Aorta (tissue), 5 donors: ENCODE measurements at places on chromosomes 12 and 14. TPM values are rescaled to one million over a fixed set of nuclear protein-coding genes. Genes with fewer than 3 reads are reported as not detected.

Gene THAP2
- polyA plus RNA-seq = 1.5 TPM

Gene TSPAN31
- polyA plus RNA-seq = 27.4 TPM

Gene NGB
- not detected for polyA plus RNA-seq

Gene TGFB3
- polyA plus RNA-seq = 54.5 TPM

Gene KRT73
- not detected for polyA plus RNA-seq

Gene PLEKHD1
- polyA plus RNA-seq = 0.23 TPM

Gene DTX1
- 0.38 TPM for polyA plus RNA-seq

Gene LYZ
- 122 TPM for polyA plus RNA-seq

Gene E2F7
- not detected for polyA plus RNA-seq

Gene CD163
- 22.3 TPM for polyA plus RNA-seq

Gene C12orf60
- polyA plus RNA-seq = 1.9 TPM

Gene ASCL1
- not detected for polyA plus RNA-seq

Gene KIF5A
- polyA plus RNA-seq = 0.75 TPM

- no peak for DNase-seq
Observed at GRCh38 chr12:80299219-80299618, 144.8 kb upstream of the PTPRQ start.

GRCh38 chr14:100965296-100965695 is 61.8 kb upstream of the RTL1 start:
- DNase-seq = no peak

DNA sequence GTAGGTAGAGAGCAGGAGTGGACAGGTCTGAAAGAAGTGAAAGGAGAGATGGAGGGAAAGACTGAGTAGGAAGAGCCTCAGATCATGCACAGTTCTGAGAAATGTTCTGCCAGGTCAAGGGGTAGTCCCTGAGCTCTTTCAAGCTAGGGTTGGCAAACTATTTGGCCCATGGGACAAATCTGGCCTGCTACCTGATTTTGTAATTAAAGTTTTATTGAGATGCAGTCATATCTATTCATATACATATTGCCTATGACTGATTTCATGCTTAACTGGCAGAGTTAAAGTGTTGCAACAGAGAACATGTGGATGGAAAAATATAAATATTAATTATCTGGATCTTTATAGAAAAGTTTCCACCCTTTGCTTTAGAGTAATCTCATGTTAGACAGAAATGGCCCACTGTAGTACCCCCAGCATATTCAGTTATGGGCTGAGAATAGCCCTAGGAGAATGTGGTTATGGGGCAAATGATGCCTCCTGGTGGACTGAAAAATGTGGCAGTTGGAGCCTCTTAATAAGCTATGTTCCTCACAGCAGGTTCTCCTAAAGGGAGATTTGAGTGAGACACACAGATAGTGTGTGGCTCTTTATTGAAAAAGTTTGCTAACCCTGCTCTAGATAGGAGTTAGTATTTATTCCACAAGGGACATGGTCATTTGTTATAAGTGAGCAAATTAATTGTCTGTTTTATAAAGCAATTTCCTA is 476.9 kb downstream of the LRIG3 start:
- no peak for DNase-seq

- DNase-seq = no peak
Observed at GRCh38 chr14:65750906-65751305, 338.4 kb downstream of the FUT8 start.

- no peak for DNase-seq
Observed at GRCh38 chr14:74586681-74587362, 25.2 kb downstream of the LTBP2 start.

- DNase-seq = no peak
Observed at GRCh38 chr12:57232156-57232756, 2.7 kb downstream of the SHMT2 start.

- DNase-seq = no peak
Observed at GRCh38 chr14:99118046-99118721, 153.8 kb downstream of the BCL11B start.

- no peak for DNase-seq
Observed at GRCh38 chr14:49972823-49973222, 79.9 kb downstream of the ARF6 start.

DNA sequence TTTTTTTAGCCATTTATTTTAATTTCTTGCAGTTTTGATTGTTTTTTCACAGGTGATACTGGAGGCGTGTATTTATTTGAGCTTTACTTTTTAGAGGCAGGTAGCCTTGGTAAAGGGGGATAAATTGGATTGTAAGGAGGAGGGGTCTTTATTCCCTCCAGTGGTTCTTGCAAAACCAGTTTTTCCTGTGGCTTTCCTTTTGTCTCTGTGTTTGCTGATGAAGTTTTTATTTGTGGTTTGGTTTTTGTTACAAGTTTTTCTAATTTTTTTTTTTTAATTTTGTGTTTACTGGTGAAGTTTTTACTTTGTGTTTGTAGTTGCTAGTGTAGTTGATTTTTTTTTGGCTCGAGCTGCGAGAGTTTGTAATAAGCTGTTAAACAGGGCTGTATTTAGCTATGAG is 278.5 kb downstream of the PRKD1 start:
- DNase-seq = no peak

DNA sequence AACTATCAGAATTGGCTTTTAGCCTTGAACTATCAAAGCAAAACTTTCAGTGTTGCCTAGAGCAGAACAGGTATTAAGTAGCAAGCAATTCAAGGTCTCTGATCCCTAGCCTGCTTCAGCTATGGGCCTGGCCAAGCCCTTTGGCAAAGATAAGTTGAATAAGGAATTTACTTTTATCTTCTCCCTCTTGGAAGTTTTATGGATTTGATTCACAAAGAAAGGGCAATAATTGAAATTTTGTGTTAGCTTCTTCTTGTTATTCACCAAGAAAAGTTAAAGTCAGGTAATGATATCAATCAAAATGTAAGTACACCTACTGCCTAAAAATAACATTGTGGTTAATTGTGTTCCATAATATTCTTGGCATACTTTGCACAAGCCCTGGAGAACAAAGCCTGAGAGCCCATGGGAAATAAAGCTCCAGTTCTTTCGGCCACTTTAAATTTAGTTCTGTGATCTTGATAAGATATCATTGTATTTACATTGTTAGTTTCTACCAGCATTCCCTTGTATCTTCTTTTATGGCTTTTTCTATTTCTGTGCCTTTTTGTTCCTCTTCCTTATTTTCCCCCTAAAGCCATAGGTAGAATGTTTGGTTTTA is 158.0 kb downstream of the RAD51B start:
- no peak for DNase-seq

GRCh38 chr14:23351681-23352505 is 794 bp downstream of the SLC22A17 start:
- DNase-seq = peak; percentile 77

DNA sequence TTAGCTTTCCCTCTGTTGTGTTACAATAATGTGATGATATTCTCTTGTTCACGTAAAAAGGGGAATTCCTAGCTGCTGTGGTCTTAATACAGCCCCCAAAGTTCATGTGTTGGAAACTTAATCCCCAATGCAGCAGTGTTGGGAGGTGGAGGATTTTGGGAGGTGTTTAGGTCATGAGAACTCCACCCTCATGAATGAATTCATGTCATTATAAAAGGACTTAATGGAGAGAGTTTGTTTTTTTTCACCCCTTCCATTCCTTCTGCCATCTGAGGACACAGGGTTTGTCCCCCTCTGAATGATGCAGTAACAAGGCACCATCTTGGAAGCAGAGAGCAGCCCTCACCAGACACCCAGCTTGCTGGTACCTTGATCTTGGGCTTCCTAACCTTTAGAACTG is 253.4 kb upstream of the DDHD1 start:
- no peak for DNase-seq

GRCh38 chr14:95117937-95118721 is 39.2 kb downstream of the DICER1 start:
- no peak for DNase-seq

DNA sequence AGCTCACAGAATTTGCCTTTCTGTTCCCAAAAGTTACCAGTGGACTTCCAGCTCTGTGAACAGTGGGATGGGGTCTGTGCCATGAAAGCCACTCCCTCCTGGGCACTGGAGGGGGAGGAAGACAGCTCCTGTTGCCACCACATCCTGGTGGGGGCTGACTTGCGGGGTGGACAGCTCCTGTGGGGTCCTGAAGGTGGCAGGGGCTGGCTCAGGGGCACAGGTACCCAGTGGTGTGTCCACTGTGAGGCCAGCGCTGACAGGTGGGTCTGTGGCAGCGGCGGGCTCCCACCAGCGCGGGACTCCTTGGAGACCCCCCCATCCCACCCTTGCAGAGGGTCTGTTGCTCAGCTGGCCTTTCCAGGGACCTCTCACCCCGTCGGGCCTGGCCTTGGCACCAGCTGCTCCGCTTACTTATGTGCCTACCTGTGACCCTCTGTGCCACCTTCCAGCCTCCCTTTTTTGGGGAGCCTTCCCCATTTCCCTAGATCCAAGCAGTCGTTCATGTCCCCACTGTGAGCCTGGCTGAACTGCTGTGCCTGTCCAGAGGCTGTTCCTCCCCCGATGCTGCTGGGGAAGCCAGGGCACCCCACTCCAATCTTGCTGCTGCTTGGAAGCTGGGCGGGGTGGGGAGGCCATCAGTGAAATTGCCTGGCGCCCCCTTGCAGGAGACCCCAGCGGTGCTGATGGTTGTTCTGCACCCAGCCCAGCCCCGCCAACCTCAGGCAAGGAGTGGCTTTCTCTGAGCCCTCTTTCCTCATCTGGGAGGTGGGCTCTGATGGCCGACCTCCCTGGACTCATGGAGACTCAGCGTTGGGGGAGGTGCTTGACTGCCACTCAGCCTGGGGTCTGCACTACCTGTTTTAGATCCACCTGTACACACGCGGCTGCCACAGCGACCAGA is 2.2 kb downstream of the TEDC1 start:
- peak; percentile 54 for DNase-seq

DNA sequence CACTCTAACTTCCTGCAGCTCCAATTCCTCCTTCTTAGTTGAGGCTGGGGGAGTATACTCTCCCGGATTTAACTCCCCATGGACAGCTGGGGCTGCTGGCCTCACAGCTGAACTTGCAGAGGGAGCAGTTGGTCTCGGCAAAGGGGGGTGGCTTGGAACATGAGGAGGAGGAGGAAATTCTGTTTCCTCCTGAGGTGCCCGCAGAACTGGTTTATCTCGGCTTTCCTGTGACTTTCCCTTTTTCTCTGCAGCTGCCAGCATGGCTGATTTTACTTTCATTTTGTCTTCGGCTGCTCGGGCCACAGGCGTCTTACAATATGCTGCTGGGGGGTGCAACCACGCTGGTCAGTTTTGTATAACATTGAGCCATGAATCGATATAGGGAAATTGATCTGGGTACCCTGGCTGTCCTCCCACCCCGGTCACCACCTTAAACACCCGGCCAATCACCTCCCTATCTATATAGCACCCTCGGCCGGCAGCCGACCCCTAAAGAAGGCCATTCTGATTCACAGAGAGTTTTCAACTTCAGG is 1317.6 kb downstream of the TMEM121 start:
- DNase-seq = peak; percentile 51

DNA sequence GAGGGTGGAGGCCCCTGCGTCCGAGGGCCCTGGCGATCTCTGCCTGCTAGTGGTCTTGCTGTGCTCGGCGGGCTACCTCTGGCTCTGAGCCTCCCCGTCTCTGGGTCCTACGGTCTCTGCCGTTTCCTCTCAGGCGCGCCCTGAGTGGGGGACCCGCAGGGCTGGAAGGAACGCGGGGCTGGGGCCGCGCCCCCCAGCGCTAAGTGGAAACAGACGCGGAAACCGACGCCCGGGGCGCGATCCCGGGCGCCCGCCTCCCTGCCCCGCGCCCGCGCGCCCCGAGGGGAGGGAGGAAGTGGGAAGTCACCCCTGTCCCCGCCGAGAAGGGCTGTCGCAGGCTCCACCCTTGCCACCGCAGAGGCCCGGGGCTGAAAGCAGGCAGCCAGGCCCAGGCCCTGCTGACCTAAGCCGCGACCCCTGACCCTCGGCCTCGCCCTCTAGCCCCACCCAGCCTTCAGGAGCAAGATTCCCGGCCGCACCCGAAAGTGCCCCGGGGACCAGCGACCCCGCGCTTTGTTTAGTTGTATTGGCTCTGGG is 831 bp downstream of the CRIP1 start:
- DNase-seq = no peak

- no peak for DNase-seq
Observed at GRCh38 chr14:80764921-80765507, 176.5 kb downstream of the CEP128 start.

DNA sequence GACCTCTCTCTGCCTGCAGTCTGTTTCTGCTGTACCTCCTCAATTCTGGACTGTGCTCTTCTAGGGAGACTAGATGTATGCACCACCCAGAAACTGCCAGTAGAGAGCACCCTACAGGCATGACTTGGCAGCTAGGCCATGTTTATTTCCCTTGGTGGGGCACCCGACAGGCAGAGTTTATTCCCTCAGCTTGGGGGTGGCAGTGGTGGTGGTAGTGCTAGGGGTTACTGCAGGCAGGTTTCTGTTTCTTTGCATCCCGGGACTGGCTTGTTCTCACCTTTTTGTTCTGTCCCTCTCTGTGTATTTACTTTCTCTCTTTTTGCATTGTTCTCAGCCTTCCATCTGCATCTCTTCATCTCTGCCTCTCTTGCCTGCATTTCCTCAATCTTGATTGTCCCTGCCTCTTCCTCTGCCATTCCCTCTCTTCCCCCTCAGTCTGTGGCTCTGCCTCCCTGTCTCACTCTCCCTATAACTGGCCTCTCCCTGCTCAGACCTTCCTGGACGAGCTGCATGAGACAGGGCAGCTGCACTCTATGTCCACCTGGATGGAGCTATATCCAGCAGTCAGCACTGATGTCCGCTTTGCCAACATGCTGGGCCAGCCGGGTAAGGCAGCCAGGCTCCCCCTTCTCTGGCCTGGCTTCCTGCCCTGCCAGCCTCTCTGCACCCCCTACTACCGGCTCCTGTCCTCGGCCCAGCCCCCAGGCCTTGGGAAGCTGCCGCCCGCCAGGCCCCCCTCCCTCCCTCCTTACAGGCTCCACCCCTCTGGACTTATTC is 13.8 kb downstream of the PRPF40B start:
- DNase-seq = no peak

GRCh38 chr14:101781240-101782061 is 19.9 kb downstream of the PPP2R5C start:
- peak; percentile 51 for DNase-seq

- DNase-seq = no peak
Observed at GRCh38 chr12:77325511-77326236, 260.3 kb upstream of the E2F7 start.

- no peak for DNase-seq
Observed at GRCh38 chr12:52990206-52990605, 16.1 kb upstream of the EIF4B start.

DNA sequence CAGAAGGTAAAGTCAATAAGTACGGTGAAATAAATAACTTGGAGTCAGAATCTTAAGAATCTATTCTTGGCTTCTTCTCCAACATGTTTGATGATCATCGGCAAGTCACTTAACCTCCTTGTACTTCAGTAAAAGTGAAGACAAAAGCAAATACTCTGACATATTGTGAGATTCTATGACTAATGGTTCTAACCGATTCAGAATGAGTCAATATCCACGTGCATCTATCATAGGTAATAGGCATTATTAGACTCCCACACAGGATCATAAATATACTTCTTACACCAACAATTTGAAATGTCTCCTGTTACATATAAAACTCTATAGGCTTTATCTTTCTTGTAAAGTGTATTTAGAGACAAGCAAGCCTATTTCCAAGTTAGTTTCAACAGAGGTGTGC is 144.4 kb upstream of the ATXN7L3B start:
- DNase-seq = no peak

- DNase-seq = no peak
Observed at GRCh38 chr12:48969160-48969771, 2.3 kb downstream of the WNT10B start.

DNA sequence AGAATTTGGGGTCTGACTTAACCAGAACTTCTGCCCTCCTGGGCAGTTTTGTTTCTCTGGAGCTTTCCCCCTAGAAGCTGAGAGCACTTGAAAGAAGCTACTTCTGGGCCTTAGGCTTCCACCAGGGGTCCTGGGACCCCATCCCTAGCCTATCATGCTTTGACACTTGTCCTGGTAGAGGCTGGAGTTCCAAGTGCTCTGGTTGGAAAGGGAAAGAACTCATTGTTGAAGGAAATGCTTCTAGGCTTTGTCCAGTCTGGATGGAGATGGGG is 1.4 kb upstream of the COL2A1 start:
- DNase-seq = no peak
